CD4-positive, alpha-beta T cell (primary cell): ENCODE measurements at places on chromosomes 16 and 17. TPM values are rescaled to one million over a fixed set of nuclear protein-coding genes. Genes with fewer than 3 reads are reported as not detected.
A peak's percentile ranks its signal among the peaks of the same experiment; 100 is the strongest.

GRCh38 chr16:59514651-59515050, 780.5 kb upstream of the GOT2 start:
- DNase-seq, result no peak

- no peak for DNase-seq
These were observed 32.6 kb downstream of the MED13 start for GRCh38 chr17:62032480-62032879.

DNA sequence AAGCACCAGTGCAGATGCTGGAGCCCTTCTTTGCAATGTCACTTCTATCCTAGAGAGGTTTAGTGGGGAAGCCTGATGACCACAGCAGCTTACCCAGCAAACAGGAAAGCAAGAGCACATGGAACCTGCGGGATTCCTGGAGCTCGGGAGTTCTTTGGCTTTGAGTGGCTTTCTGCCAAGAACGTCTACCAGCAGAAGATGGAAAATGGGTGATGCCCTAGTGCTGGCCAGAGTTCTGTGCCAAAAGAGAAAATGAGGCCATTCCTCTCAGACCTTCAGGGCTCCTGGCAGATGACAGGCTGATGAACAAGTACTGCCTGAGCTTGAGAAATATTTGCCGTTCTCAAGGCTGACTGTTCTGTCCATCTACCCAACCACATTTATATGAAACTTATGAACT, 332.1 kb upstream of the CCL2 start:
- DNase-seq, result no peak

NETO2 gene
- 1.9 TPM for total RNA-seq

PLD6 gene
- total RNA-seq, result 7.1 TPM

ABCC3 gene
- not detected for total RNA-seq

- no peak for DNase-seq
These were observed 119.6 kb downstream of the SPAG9 start for GRCh38 chr17:51000835-51001638.

DNA sequence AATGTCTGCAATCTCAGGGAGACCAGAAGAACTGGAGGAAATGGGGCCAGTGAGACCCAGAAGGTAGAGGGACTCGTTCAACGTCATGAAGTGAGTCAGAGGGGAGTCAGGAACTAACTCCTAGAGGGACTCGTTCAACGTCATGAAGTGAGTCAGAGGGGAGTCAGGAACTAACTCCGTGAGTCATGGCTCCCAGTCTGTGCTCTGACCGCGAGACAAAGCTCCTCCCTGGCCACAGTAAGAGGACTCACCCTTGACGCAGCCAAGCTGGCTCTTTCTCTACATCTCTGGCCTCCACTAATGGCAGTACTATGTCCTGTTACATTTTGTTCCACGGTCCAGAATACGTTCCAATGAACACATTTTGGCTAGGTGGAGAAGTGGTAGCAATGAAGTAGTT, 902.5 kb downstream of the KCNJ2 start:
- DNase-seq, result no peak

DNA sequence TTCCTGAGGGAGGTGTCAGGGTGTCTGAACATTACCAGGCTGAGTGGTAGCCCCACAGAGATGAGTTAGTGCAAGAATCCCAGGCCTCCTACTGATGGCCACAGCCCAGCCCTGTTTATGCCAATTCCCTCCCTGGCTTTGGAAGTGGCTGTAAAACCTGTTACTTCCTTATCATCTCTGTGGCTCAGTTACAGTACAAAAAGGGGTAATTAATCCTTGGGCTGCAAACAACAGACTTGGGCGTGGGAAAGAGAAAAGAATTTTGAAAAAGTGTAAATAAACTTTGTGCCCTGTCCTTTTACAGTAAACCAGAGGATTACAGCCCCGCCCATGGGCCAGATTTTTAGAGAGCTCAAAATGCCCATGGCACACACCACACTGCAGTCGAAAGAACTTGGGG, 73.1 kb upstream of the AXIN2 start:
- no peak for DNase-seq

DNA sequence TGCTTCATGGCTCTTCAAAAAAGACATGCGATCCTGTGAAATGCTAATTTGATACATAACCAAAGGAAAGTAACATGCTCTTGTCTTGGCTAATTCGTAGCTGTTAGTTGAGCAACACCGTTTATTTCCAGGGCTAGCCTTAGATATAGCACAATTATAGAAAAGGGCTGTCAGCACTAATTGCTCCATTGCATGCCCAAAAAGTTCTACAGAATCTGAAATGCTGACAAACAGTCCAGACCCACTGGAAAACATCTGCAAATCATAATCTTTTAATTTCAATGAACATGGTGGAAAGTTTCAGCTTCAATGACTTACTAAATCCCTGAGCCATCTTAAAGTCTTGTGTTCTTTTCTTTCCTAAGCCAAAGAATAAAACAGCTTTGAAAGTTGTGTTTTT, 42.9 kb upstream of the NUDT7 start:
- no peak for DNase-seq

HSD17B1 gene
- 0.81 TPM for total RNA-seq

CSH1 gene
- not detected for total RNA-seq

- DNase-seq, result no peak
These were observed 48.9 kb downstream of the FBXL20 start for GRCh38 chr17:39352511-39352910.

NKD1 gene
- total RNA-seq, result 9.8 TPM

GRCh38 chr16:11334831-11335404, 10.3 kb upstream of the RMI2 start:
- no peak for DNase-seq

DNA sequence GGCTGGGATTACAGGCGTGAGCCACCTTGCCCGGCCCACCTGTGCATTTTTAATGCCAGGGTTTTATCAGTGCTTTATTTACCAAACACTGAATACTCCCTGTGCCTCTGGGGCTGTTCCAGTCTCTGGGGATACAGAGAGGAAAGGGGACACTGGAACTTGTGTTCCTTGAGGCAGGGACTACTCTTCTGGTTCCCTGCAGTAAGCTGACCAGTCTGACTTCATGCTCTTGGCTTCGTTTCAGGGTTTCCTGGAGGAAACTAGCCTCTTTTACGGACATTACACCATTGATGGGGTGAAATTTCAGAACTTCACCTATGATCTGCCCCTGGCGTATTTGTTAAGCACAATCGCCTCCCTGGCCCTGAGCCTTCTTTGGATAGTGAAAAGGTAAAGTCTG, 37.4 kb upstream of the COQ7 start:
- no peak for DNase-seq

TMEM204 gene
- total RNA-seq, result 22.1 TPM

G6PC1 gene
- total RNA-seq, result not detected

PIRT gene
- total RNA-seq, result not detected

DNA sequence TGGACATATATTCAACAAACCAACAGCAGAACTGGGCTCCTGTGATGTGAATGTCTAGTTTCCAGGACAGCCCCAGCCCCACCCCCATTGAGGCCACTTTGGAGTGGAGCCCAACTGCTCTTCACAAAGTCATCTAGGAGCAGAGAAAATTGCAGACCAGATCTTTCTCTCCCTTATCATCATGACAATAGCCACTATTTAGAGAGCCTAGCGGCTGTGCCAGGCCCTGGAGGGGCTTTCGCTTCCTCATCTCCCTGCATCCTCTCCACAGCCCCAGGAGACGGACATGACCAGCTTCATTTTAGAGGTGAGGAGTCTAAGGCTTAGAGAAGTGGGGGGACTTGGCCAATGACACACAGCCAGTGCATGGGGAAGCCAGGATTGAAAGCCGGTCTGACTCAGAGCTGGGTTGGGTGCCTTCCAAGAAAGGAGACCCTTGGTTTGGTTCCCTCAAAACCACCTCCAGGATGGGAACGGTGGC, 1.4 kb downstream of the PRSS8 start:
- no peak for DNase-seq

- no peak for DNase-seq
These were observed 33.2 kb downstream of the EEF2K start for GRCh38 chr16:22239131-22239805.

- DNase-seq, result no peak
These were observed 15.4 kb downstream of the CUEDC1 start for GRCh38 chr17:57939797-57940196.

MILR1 gene
- total RNA-seq, result not detected

- DNase-seq, result no peak
These were observed 30.8 kb downstream of the C16orf54 start for GRCh38 chr16:29714972-29715371.

GRCh38 chr16:68279726-68280558, 15.6 kb downstream of the SLC7A6 start:
- DNase-seq, result no peak

DNA sequence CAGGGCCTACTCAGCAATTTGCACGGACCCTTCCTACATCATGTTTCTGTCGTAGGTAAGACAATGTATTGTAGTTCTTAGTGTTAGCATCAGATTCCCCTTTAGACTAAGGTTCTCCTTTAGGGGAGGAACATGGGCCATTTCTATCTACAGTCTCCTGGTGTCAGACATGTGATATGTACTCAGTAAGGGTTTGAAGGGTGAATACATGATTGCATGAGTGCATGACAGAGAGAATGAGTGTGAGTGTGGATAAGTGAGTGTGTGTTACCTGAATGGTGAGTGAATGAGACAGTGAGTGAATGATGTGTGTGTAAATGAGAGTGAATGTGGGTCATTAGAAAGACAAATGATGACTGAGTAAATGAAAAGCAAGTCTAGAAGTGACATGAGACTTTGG, 476.8 kb downstream of the HAPSTR1 start:
- DNase-seq, result no peak

SP2 gene
- 21.5 TPM for total RNA-seq

GRCh38 chr17:75102385-75102821, 7.4 kb upstream of the ARMC7 start:
- no peak for DNase-seq

DNA sequence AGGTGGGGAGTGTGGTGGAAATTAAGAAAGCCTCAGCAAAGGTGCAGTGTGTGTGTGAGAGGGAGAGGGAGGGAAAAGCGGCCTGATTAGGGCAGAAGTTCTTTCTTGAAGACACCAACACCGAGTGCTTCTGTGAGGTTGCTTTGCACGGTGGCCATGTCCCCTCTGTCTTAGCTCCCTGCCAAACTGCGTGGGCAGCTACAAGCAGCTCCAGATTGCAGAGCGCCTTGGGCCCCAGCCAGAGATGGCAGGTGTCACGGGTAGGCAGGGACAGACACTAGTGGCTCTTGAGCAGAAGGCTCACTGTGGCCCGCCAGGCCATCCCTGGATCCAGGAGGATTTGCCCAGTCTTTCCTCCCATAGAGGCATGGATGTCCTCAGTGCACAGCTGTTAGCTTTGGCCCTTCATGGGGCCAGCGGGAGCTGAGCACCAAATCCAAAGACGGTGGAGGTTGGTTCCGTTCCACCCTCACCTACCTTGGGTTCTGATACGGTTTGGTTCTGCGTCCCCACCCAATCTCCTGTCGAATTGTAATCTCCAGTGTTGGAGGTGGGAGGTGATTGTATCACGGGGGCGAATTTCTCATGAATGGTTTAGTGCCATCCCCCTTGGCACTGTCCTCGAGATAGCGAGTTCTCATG, 21.4 kb downstream of the KIAA0513 start:
- DNase-seq, result no peak

- peak; percentile 88 for DNase-seq
These were observed 18.5 kb downstream of the RAP1GAP2 start for GRCh38 chr17:2814481-2815341.

SMIM5 gene
- 1.3 TPM for total RNA-seq

TMED6 gene
- 1.5 TPM for total RNA-seq

DNA sequence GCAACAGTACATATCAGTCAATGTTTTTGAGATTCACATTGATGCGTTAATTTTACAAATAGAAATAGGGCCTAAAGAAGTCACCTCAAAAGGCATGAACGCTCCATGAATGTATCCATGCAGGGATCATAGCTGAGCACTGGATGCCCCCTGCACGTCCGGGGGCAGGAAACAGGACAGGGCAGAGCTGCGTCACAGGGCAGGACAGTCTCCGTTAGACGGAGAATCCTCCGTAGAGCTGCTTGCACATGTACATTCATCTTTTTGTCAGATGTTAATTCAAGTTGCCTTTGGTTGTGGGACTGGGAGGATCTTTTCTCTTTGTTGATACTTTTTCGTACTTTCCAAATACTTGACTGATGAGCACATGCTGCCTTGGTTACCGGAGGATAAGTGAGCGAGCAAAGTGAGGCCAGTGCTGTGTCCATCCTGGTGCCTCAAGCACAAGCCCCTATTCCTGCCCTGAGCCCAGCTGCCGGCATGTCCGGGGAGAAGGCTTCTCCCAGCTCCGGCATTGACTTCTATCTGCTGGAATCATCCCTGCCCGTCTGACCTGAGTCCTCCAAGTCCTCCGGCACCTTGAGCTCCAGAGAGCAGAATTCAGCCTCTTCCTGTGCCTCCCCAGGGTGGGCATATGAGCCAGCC, 15.0 kb downstream of the GAA start:
- DNase-seq, result no peak

- DNase-seq, result no peak
These were observed 40.0 kb downstream of the LGALS9 start for GRCh38 chr17:27670791-27671590.

DNA sequence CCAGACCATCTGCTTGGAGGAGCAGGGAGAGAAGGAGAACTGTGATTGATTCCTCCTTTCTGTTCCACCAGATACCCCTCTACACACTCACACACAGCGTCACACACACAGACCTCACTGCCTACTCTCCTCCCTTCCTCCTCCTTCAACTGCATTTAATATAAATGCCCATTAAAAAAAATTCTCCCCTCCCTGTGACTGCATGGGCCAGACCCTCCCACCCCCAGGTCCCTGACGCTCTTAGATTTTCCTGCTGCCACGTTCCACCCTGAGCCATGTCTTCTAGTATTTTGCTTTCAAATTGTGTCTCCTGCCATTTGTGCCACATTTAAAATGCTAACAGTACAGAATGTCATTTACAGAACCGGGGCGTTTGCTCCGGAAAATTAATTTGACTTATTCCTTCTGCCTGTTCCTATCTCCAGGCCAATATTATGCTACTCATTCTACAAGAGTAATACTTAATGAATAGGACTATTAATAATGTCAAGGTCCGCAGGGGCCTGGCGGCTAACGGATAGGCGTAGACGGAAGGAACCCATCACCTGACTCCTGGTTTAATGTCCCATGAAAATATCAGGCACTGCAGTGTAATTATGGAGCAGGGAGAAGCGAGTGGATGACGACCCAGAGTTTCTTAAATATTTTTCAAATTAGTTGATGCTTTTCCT, 100.2 kb downstream of the MRM1 start:
- no peak for DNase-seq

DNA sequence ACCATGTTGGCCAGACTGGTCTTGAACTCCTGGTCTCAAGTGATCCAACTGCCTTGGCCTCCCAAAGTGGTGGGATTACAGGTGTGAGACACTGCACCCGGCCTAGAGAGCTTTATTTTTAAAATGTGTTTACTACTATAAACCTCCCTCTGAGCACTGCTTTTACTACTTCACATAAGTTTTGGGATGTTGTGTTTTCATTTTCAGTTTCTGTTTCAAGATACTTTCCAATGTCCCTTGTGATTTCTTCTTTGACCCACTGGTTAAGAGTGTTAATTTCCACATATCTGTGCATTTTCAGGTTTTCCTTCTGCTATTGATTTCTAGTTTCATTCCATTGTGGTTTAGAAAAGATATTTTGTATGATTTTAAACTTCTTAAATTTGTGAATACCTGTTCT, 74.4 kb downstream of the NETO2 start:
- DNase-seq, result no peak
